ENCODE measurements at places on chromosomes 13 and 19. TPM values are rescaled to one million over a fixed set of nuclear protein-coding genes. Genes with fewer than 3 reads are reported as not detected.

Gene MBD3L3
- not detected for total RNA-seq

Gene ZNF649
- total RNA-seq = 9.1 TPM

Gene FCAR
- 12.6 TPM for total RNA-seq

Gene HOMER3
- 22.0 TPM for total RNA-seq

Gene BEST2
- not detected for total RNA-seq

Gene ZNF154
- 3.7 TPM for total RNA-seq

Gene GFY
- not detected for total RNA-seq

Gene B3GNT3
- total RNA-seq = 1.00 TPM

Gene IRGC
- not detected for total RNA-seq

DNA sequence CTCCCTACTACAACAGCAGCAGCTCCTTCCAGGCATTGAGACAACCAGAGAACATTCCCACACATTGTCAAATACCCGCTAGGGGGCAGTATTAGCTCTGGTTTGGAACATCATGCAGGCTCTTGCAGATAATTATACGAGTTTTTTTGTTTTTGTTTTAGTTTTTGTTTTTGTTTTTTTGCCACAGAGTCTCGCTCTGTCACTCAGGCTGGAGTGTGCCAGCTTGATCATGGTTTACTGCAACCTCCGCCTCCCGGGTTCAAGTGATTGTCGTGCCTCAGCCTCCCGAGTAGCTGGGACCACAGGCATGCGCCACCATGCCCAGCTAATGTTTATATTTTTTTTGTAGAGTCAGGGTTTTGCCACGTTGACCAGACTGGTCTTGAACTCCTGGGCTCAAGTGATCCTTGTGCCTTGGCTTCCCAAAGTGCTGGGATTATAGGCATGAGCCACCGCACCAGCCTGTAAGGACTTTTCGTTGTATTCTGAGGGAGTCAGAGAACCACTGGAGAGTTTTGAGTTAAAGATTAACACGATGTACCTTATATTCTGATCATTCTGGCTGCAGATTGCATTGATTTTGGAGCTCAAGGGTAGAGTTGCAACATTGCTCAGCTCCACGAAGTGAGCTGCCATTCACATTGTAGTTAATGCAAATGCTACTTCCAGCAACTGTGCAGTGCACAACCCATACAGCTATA lies 41.7 kb upstream of the CEACAM20 start:
- H3K27me3 ChIP-seq = no peaks in the 10 kb centered on the region

GRCh38 chr13:112669881-112670499 lies 19.8 kb upstream of the ATP11A start:
- no peak overlapping the region for H3K27ac ChIP-seq
- H3K36me3 ChIP-seq = no peaks in the 10 kb centered on the region
- H3K4me3 ChIP-seq = no peak overlapping the region
- H3K27me3 ChIP-seq = peaks cover 3% of the 10 kb centered on the region

- H3K4me1 ChIP-seq = no peaks in the 10 kb centered on the region
- no peak overlapping the region for H3K27ac ChIP-seq
- H3K4me3 ChIP-seq = no peak overlapping the region
- H3K36me3 ChIP-seq = no peaks in the 10 kb centered on the region
These were observed 25.0 kb upstream of the FXYD3 start for GRCh38 chr19:35090506-35091214.

DNA sequence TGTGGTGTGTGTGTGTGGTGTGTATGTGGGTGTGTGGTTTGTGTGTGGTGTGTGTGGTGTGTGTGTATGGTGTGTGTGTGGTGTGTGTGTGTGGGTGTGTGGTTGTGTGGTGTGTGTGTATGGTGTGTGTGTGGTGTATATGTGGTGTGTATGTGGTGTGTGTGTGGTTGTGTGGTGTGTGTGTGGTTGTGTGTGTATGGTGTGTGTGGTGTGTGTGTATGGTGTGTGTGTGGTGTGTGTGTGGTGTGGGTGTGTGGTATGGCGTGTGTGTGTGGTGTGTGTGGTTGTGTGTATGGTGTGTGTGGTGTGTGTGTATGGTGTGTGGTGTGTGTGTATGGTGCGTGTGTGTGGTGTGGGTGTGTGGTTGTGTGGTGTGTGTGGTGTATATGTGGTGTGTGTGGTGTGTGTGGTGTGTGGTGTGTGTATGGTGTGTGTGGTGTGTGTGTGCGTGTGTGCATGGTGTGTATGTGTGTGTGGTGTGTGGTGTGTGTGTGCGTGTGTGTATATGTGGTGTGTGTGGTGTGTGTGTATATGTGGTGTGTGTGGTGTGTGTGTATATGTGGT lies 8.7 kb downstream of the SHISA7 start:
- peaks cover 8% of the 10 kb centered on the region for H3K27me3 ChIP-seq
- H3K4me1 ChIP-seq = no peaks in the 10 kb centered on the region
- DNase-seq = no peak
- no peaks in the 10 kb centered on the region for H3K36me3 ChIP-seq
- H3K27ac ChIP-seq = no peak overlapping the region

DNA sequence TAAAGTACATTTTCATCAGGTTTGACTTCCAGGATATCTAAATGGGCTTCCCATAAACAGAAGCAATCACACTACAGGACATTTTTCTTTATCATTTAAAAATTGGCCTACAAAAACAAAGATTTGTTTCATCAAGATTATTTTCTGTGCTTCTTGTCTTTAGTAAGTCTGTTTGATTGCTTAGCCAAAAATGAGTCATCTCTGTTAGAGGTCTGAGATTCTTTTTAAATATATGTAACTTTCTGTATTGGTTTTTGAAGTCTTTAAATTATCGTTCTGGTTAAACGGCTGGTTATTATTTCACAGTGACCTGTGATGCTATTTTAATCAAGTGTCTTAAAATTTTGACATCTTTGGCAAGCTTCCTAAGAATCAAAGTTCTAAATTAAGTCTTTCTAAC lies 62.7 kb downstream of the SLITRK1 start:
- no peak overlapping the region for H3K4me3 ChIP-seq
- no peak for DNase-seq
- no peaks in the 10 kb centered on the region for H3K36me3 ChIP-seq
- no peak overlapping the region for H3K27ac ChIP-seq
- H3K4me1 ChIP-seq = no peaks in the 10 kb centered on the region
- H3K27me3 ChIP-seq = no peaks in the 10 kb centered on the region

DNA sequence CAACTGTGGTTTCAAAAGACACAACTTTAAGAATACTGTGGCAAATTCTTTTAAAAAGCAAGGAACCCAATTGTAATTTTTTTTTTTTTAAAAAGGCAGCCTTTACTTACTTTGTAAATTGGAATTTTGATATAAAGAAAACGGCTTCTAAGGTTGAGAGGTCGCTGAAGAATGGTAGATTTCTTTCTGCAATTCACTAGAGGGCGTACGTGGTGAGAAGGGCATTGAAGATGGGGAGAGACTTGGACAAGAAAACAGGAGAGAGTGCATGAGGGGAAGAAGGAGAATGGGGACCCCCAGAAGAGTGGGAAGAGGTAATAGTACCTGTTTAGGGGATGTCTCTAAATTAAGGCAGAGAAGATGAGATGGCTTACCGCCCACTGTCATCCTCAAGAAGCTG lies 33.5 kb upstream of the PABPC3 start:
- DNase-seq = no peak
- no peaks in the 10 kb centered on the region for H3K4me1 ChIP-seq
- no peaks in the 10 kb centered on the region for H3K36me3 ChIP-seq
- no peak overlapping the region for H3K4me3 ChIP-seq
- H3K27me3 ChIP-seq = no peaks in the 10 kb centered on the region
- H3K27ac ChIP-seq = no peak overlapping the region

DNA sequence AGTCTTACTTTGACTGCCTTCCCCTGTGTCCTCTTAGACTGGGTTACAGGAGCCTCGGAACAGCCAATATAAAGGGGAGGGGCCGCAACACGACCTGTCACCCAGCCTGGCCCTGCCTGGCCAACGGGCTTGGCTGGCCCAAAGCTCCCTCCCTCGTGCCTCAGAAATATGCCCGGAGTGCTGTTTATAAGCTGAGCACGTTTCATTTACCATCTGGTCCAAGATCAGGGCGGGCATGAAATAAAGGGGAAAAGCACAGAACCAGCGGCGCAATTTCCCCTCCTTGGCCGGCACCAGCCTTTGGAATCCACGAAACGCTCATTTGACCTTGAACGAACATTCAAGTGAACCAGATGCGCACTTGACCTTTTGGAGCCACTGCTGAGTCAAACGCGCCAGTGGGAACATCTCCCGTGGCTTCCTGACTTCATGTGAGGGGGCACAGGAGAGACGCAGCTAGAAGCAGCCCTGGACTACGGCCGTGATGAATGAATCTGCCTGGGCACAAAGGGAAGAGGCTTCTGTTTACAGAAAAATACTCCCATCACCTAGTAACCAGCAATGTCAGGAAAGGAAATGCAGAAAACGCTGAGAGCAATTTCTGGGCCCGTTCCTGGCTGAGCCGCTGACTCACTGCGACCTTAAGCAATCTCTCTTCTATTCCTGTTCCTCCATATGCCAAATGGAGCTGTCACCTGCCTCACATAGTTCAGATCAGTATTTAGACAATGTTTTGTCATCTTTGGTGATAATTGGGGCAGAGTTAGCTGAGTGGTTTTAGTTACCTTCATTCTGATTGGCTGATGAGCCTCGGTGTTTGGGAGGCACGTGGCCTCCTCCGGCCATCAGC lies 53.3 kb downstream of the RFX2 start:
- H3K4me3 ChIP-seq = no peak overlapping the region
- peak; percentile 66 for DNase-seq
- H3K36me3 ChIP-seq = no peaks in the 10 kb centered on the region

DNA sequence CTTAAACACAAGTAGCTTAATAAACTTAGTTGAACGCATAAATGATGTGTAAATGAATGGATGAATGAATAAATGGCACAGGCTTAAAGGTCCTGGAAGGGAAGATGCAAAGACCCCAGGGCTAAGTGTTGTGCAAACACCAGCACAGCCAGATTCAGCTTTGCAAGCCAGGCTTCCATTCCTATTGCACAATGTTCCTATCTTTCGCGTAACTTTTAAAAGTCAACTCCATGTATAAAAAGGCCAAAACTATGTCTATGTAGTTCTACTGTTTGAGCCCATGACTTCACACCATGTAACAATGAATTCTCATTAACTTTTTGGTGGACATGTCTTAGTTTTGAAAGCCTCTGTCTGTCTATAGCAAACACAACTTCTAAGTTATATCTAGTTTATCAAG lies 226.0 kb downstream of the NALCN start:
- no peak for DNase-seq
- H3K27ac ChIP-seq = no peak overlapping the region
- H3K36me3 ChIP-seq = no peaks in the 10 kb centered on the region

GRCh38 chr19:57210381-57210780 lies 19.1 kb downstream of the ZNF264 start:
- H3K36me3 ChIP-seq = peaks cover 40% of the 10 kb centered on the region
- no peak overlapping the region for H3K4me3 ChIP-seq
- no peak for DNase-seq
- H3K4me1 ChIP-seq = no peaks in the 10 kb centered on the region
- H3K27me3 ChIP-seq = no peaks in the 10 kb centered on the region

DNA sequence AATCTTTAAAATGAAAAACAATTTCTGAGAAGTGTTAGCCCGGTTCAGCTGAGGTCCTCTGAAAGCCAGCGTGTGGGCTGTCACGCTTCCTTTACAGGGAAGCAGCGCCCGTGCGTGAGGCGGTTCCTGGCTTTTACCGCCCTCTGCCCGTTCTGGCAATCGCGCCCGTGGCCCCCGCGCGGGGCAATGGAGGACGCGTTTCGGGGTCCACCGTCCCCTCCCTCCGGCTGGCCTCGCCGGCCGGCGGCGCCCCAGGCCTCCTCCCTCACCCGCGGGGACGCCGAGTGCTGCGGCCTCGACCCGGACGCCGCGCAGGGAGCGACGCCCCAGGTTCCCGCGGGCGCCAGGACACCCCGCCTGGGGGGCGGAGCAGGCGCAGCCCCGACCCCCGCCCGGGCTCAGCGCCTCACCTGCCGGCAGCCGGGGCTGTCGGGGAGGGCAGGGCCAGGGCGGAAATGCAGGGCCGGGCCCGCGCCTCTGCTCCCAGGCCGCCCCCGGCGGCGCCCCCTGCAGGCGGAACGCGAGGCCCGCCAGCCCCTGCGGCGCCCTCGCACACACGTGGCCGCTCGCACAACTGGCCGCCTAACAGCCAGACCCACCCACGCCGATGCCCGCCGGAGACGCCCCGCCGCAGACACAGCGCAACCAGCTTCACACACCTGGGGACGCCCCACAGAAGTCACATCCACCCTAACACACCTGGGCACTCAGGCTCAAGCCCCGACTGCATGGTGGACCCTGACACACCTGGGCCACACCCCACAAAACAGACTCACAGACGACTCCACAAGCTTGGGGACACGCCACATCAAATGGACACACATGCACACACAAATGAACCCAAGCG lies at the start of gene GGACT:
TSS of gene GGACT (minus strand) at position 459 of the 847 bp plus-strand sequence. CDS start 56,198 bp downstream, outside the sequence.
- peak within 1 kb of the TSS; percentile 69 for H3K4me3 ChIP-seq
- no peaks in the 10 kb centered on the region for H3K36me3 ChIP-seq
- peak; percentile 55 for DNase-seq

- H3K4me1 ChIP-seq = no peaks in the 10 kb centered on the region
- peak; percentile 94 for DNase-seq
- H3K27ac ChIP-seq = no peak overlapping the region
These were observed 6.8 kb downstream of the RPS11 start for GRCh38 chr19:49502866-49503581.

GRCh38 chr13:43792076-43792881 lies 5.5 kb upstream of the ENOX1 start:
- H3K27me3 ChIP-seq = no peaks in the 10 kb centered on the region
- no peaks in the 10 kb centered on the region for H3K36me3 ChIP-seq
- DNase-seq = no peak
- H3K4me3 ChIP-seq = no peak overlapping the region

DNA sequence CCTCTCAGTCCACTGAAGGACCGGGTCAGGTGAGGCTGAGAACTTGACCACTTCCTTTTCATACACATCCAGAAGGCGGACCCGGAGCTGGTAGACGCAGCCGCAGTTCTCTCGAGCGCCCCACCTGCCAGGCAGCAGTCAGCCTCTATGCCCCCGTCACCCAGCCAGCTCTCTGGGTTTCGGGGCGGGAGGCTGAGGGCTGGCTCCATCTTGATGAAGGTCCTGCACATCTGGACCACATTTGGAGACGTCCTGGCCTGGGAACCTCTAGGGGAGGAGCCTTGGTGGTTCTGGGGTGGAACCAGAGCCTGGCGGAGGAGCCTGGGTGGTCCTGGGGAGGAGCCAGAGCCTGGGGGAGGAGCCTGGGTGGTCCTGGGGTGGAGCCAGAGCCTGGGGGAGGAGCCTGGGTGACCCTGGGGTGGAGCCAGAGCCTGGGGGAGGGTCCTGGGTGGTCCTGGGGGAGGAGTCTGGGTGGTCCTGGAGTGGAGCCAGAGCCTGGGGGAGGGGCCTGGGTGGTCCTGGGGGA lies 14.3 kb downstream of the MRPS12 start:
- peaks cover 20% of the 10 kb centered on the region for H3K36me3 ChIP-seq
- no peak for DNase-seq
- peaks cover under 1% of the 10 kb centered on the region for H3K4me1 ChIP-seq
- no peaks in the 10 kb centered on the region for H3K27me3 ChIP-seq

GRCh38 chr19:40464059-40465024 lies 1.2 kb downstream of the BLVRB start:
- peaks cover 5% of the 10 kb centered on the region for H3K4me1 ChIP-seq
- H3K4me3 ChIP-seq = peak overlapping the region; percentile 69
- H3K27me3 ChIP-seq = peaks cover 4% of the 10 kb centered on the region
- peak overlapping the region; percentile 82 for H3K27ac ChIP-seq

GRCh38 chr13:50991579-50992521 lies 82.3 kb downstream of the RNASEH2B start:
- no peaks in the 10 kb centered on the region for H3K27me3 ChIP-seq
- peak; percentile 39 for DNase-seq
- H3K4me3 ChIP-seq = no peak overlapping the region
- H3K4me1 ChIP-seq = peaks cover 56% of the 10 kb centered on the region

GRCh38 chr19:40600570-40601133 lies 517 bp upstream of the LTBP4 start:
- no peak overlapping the region for H3K27ac ChIP-seq
- no peak overlapping the region for H3K4me3 ChIP-seq
- H3K36me3 ChIP-seq = no peaks in the 10 kb centered on the region
- no peak for DNase-seq

- no peak for DNase-seq
These were observed 190.3 kb downstream of the SLITRK1 start for GRCh38 chr13:83691966-83692365.

Measured in lung (tissue), 17 donors.